Activated T-cell treated with anti-CD3 and anti-CD28 coated beads for 4 hours (primary cell): ENCODE measurements at places on chromosomes 12 and 14.
A peak's percentile ranks its signal among the peaks of the same experiment; 100 is the strongest.

GRCh38 chr12:104709692-104710435 is 248.2 kb downstream of the SLC41A2 start:
- no peak for DNase-seq

DNA sequence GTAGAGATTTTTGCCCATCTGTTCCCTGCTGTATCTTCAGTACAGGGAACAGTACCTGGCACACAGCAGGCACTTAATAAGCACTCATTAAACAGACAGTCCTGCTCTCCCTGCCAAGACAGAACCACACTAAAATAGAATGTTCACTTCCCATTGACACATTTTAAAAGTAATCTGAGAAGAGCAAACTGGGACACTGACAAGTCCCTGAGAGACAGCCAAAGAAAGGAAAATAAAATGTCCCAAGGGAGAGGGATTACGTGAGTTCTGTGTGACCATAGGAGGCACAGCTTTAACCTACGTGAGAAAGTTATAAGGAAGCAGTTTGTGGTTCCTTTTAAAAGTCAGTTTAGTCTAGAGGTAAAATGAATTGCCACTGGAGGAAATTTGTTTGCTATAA is 43.9 kb upstream of the SYCP3 start:
- DNase-seq: no peak

DNA sequence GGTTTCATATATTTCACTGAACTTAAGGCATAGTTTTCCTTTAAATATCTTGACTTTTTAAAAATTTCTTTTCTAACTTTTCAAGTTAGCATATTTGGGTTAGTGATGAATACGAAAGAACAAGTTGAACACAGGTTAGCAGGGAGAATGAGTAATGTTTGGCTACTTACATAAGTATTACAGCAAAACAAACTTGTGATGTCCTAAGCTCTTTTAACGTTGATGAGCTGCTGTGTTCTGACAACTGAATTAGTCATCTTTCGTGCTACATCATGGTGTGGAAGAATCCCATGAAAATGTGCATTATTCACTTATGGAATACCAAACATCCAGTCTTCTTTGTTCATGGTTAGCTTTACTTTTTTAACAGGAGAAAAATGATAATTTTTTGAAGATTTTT is 36.3 kb upstream of the PDZRN4 start:
- DNase-seq: no peak

- no peak for DNase-seq
Measured at GRCh38 chr12:31890295-31891285, 68.6 kb upstream of the RESF1 start.

DNA sequence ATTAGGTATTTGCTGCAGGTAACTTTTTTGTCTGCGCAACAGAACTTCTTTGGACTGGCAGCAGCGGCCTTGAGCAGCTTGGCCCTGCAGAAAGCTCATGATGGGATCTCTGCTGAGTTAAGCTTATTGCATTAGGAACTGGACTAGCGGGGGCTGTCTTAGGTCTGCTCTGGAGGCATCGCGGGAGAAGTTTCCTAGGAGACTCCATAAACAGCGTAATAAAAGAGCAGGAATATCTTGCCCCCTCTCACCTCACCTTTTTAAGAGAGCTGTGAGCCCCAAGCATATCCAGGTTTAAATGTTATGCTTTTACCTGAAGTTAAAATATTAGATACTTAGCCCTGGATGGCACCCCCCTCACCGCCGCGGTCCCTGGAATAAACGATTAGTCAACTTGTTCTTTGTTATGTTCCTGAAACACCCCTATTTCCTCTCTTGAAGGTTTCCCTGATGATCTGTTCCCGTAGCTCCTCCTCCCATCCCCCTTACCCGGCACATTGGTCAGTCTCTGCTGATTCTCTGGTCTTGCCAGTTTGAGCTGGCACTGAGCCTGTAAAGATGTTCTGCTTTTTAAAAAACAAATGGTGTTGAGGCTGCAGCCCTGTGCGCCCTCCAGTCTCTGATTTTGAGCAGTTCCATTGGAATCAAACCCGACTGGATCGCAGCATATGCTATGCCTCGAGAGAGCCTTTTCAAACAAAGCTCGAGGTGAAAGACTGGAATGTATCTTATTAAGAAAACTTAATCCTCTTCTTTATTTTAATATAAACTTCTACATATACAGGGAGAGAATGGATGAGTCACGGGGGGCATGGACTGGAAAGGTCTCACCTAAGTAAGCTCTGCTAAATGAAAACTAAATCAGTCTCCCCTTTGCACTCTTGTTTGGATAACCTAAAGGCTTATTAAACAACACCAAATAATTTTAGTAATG is 1.9 kb downstream of the MLXIP start:
- no peak for DNase-seq

- DNase-seq: no peak
Measured at GRCh38 chr12:51900323-51900889, 6.9 kb upstream of the ACVRL1 start.

- DNase-seq: no peak
Measured at GRCh38 chr12:2291182-2291832, 238.5 kb downstream of the CACNA1C start.

DNA sequence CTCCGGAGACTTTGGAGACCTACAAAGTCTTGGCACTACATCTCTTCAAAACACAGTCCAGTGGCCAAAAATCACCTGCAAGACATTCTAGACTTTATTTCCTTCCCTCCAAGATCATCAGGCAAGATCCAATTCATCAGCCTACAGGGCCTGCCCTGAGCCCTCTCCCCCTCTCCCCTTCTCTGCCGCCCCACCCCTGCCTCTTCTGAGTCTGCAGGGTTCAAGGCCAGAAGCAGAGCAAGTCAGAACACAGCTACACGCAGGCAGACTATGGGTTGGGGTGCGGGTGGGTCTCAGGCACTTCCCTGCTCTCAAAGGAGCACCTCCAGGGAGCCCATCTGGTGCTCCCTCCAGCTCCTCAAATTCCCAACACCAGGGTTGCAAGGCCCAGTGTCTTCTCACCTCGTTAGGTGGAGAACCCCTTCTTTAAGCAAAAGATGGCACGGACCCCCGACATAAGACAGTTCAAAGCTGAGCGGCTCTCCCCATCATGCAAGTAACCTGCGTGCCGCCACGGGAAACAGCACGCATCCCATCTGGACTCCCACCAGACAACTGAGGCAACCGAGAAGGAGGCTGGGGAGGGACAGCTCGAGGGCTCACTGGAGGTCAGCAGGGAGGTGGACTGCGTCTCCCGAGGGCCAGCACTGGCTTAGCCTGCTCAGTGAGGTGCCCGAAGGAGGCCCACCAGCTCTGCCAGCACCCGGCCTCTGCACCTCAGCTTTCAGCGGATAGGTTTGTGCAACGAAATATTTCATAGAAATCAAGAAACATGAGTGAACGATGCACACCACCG is 5.6 kb upstream of the INF2 start:
- no peak for DNase-seq

- DNase-seq: no peak
Measured at GRCh38 chr12:43118234-43118633, 433.8 kb downstream of the ADAMTS20 start.

GRCh38 chr12:99267038-99267437 is 380.5 kb upstream of the GARIN6 start:
- DNase-seq: no peak

GRCh38 chr14:56177036-56177435 is 58.8 kb downstream of the PELI2 start:
- DNase-seq: no peak

DNA sequence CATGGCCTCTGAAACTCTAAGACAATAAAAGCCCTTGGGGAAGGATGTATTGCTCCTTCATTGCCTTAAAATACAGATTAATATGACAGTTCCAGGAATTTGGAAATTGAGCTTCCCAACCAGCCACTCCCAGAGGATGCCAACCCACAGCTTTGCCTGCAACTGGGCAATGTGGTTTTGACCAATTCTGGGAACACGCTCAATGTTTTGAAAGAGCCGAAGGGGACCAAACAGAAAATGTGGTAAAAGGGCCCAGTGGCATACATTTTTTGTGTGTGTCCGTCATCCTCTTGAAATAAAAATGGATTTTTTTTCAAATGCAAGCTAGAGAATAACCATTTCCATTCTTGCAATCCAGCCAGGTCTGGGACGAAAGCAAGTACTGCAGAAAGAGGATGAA is 88.3 kb upstream of the PLEKHG7 start:
- DNase-seq: no peak

DNA sequence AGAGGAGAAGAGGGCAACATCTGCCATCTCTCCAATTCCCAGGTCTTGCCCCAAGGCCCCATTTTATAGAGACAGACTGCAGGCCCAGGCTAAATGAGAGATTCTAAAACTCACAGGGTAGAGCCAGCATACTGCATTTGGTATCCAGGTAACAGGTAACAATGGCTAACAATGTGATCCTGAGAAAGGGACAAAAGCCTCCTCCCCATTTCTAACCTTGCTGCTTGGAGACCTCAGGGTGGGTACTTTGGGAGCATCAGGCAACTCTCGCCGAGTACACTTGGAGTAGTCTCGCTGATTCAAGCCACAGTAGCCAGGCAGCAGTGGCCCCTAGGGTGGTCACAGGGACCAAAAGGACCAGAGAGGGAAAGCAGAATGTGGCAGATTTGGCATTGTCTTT is 162.6 kb upstream of the PLEKHA5 start:
- DNase-seq: no peak

- peak; percentile 34 for DNase-seq
Measured at GRCh38 chr12:52691076-52691840, 11.1 kb upstream of the KRT1 start.

DNA sequence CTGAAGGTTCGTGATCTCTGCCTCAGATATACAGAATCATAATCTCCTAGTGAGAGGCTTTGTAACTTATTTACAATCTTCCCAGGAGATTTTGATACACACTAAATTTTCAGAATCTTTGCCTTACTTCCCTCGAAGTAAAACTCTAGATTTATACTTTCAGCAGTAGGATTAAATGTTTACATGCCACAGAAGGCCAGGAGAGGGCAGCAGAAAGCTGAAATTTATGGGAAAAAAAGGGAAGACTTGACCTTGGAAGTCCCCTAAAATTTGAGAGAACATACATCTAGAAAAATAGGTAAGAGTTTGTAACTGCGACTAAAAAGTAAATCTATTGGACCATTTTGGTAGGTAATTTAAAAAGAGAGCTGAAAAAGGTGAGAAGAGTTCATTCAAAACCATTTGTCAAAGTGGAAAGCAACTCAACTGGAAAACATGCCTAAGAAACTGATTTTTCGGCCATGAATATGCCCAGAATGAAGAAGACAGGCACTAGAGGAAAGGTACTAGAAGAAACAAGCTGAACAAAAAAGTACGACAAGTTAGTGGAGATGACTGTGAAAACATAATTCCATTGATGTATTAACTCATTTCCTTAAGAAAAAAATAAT is 242.0 kb upstream of the MDGA2 start:
- DNase-seq: no peak

DNA sequence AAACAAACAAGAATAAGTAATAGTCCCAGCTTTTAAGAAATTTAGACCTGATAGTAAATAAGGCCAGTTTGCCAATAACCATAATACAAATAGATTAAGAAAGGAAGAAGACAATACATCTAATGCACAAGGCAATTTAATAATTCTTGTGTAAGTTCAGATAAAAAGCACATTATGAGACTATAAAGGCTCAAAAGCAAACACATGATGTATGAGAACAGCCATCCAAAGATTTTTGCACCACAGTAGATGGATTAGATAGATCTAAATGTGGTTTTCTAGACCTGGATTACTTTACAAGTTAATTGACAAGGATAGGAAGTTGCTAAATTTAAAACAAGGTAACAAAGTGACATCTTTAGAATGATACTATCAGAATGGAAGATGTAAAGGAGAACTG is 125.4 kb downstream of the PRKD1 start:
- no peak for DNase-seq

DNA sequence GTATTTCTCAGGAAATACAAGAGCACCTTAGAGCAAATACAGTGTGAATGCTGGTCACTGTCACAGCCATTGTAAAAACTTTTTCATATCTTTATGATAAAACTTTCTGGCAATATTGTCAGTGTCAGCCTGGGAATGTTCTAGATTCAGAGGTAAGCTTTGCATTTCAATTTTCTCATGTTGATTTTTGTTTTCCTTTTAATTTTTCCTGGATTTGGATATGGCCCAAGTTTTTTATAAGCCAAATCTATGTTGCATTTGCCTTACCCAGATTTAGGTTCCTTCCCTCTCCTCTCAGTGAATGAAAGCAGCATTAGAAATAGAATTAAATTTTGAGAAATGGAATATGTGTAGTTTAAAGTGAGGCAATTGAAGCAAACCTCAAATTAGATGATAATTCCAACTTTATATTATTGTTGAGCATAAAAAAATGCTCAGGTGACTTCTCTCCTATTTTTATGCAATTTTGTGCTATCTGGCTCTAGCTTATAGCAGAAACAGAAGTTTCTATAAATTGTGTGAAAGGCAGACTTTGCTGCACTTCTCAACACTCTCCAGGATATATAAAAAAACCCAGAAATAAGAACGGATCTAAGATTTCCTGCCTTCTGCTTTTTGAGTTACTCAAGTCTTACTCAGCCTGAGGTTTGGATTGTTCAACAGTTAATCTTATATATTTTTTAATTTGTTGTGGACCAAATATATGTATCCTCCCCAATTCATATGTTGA is 368.2 kb upstream of the PRICKLE1 start:
- no peak for DNase-seq

DNA sequence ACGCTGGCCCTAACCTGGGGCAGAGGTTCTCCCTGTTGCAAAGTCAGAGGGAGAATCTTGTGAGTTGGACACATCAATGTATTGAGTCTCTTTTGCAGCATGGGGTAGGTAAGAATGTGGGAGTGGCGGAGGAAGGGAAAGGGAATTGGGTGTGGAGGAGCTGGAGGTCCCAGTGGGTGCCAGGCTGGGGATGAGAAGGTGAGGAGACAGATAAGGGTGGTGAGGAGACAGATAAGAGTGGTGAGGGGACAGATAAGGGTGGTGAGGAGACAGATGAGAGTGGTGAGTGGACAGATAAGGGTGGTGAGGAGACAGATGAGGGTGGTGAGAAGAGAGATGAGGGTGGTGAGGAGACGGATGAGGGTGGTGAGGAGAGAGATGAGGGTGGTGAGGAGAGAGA is 72.9 kb upstream of the SFSWAP start:
- DNase-seq: no peak

DNA sequence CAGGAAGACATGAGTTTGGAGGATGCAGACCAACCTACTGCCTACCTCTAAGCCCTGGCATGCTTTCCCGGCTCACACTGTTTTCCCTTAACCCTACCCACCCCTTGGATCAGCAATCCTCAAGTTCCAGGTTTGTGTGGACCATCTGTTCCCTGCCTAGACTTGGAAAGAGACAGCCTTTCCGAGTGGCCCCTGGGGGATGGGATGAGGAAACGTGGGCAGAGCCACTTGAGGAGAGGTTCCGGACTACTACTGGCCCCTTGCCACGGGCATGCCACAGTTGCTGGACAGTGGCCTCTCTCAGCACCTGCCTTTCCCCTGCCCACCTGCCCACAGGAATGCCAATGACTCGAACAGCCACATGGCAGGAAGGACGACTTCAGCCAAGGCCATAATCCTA is 135.9 kb downstream of the SLC15A4 start:
- DNase-seq: no peak

- DNase-seq: no peak
Measured at GRCh38 chr12:132834181-132834711, 5.6 kb upstream of the GOLGA3 start.

DNA sequence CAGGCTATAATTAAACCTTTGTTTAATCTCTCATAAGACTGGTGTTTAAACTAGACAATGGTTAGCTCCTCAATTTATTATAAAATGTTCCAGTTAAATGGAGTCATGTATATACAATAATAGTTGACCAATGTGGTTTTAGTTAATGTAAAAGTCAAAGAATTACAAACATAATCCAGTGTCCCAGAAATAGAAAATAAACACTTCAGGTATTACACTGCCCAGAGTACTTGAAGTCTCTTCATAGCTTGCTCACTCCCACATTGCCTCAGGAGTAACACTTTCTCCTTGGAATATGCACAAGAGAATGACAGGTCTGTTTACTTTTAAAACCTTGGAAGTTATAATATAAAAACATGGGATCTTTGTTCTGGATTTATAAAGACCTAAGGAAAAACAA is 60.5 kb downstream of the SLC38A1 start:
- DNase-seq: no peak
